ENCODE measurements at places on chromosomes 5 and 9.

DNA sequence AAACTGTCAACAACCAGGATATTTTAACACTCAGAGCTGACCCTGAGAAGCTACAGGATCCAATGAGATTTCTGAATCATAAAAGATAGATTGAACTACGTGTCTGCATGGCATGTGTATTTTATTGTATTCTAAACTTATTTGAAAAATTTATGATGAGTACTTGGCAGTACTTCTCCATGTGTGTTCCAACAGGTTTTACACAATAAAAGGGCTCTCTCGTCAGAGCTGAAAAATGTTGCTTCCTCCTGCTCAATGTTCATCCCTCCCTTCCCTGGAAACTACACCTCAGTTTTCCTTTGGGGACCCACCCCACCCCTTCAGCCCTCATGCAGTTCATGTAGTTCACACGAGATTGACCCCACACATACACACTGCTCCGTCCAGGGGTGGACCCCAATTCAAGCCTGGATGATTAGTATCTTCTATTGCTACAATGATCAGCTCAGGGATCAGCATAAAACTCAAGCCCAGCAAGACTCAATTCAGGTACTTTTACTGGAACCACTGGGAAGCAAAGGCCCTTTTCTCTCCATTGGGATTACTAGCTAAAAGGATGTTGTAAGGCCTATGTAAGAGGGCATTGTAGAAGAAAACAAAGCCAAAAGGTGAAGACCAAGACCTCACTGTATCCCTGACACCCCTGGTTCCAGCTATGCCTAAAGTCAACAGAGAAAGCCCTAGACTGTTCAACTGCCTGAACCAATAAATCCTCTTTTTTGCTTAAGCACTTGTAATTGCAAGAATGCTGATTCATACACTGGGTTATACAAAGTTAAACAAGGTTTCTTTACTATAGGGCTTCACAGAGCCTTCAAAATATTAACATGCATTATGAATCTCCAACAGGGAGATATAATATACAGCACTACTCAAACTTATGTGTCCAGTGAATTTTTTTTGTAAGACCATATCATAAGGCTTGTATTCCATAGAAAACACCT, 112.6 kb downstream of the SAXO1 start:
- ATAC-seq: no peak

DNA sequence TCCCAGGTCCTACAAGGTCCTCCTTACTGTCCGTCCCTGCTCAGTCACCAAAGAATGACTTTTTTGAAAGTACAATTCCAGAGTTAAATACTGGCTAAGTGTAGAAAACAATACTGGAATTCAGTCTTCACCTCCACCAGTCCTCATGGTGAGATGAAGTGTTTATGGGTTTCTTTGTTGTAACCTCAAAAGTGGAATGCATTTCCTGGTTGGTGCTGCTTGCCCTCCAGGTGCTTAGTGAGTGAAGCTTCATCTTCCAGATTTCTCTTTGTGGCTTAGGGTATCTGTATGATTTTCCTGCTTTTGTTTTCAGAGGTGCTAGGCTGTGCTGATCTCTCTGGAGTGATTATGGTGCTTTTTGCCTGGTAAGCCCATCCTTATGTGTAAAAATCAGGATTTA, 49.4 kb upstream of the DHFR start:
- no peak for ATAC-seq

DNA sequence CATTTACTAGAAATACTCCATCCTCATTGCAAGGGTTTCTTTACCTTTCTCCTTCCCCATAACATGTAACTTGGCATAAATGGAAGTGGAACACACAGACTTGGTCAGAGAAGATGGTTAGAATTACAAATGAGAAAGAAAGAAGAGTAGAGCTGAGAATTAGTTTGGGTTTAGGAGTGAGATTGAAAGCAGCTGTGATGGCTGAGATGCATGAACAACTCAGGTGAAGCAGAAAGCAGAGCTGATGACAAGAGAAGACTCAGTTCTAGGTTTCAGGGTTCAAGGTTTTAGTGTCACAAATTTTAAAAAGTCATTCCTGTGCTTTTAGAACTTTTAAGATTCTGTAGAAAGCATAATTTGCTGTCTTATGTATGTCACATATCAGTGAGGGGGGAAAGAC, 54.0 kb downstream of the TMEM161B start:
- no peak for ATAC-seq

- ATAC-seq: peak; percentile 59
These were observed 5.9 kb downstream of the FKBP15 start for GRCh38 chr9:113215132-113215531.

DNA sequence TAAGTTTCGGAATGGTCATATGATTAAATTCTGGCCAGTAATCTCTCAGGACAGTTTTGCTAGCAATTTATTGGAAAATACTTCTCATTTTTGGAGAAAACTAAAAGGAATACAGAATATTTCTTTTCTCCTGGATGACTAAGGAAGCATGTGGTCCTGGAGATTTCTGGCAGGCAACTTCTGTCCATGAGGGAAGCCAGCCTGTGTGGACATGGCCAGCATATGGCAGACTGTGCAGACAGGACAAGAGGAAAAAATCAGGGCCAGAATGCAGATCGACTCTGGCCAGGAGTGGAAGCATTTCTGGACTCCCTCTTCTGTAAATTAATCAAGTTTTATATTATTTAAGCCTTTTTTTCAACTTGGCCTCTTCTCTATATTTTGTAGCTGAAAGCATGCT, 100.4 kb upstream of the CDH18 start:
- no peak for ATAC-seq

- ATAC-seq: no peak
These were observed 143.3 kb upstream of the SMARCA2 start for GRCh38 chr9:1871626-1872419.

DNA sequence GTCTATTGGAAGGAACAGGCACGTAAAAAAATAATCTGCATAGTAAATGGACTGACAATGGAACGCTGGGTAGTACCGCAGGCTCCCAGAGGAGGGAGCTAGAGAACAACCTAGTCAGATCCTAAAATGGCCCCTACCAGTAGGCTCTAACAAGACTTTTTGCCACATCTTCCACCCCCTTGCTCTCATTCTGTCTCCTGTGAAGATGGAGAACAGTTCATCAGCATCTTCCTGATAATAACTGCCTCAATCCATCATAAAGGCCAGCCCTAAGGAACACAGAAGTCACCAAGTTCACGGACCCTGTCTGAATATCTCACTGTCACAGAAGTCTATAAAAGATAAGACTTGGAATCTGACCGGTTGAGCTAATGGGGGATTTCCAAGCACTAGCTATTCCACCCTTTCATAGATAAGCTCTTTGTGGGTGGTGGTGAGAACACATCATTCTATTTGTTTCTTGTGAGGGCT, 133.4 kb downstream of the SLC1A3 start:
- peak; percentile 49 for ATAC-seq

- peak; percentile 25 for ATAC-seq
These were observed 258.3 kb downstream of the CWC27 start for GRCh38 chr5:65026816-65027548.

DNA sequence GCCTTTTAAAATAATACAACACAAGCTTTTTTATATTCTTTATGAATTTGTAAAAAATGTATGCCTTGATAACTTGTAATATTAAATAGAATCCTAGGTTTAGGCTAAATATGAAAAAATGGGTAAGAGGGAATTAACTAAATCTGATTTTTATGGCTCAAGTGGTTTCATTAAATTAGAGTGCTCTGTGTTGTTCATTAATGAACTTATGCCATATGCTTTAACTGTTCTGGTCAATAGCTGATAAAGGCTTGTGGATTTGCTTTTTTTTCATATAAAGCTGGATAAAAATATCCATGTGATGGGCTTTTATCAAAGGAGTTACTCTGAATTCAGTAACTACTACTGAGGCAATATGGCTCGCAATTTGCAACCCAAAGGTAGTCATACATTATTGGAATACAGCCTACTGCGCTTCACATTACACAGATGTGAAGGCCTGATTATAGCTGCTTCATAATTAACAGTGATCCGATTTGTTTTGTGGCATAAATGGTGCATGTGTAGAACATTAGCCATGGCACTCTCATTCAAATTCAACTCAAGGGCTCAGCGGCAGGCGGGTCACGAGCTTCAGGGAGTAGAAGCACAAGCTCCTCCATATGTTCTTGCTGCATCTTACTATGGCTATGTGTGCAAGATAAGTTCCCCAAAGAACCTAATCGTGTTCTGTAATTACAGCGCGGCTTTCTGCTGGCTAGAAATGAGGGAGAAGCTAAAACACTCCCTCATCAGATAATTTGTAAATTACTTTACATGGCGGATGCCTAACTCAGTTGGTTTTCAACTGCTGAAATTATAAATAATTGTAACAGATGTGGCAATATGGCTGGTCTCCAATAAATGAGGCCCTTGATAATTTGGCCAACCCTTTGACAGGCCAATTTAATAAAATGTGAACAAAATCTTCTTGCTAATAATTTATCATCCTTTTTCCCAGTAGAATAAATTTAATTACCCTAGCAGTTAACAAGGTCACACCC, 188.3 kb downstream of the CNTLN start:
- ATAC-seq: no peak

DNA sequence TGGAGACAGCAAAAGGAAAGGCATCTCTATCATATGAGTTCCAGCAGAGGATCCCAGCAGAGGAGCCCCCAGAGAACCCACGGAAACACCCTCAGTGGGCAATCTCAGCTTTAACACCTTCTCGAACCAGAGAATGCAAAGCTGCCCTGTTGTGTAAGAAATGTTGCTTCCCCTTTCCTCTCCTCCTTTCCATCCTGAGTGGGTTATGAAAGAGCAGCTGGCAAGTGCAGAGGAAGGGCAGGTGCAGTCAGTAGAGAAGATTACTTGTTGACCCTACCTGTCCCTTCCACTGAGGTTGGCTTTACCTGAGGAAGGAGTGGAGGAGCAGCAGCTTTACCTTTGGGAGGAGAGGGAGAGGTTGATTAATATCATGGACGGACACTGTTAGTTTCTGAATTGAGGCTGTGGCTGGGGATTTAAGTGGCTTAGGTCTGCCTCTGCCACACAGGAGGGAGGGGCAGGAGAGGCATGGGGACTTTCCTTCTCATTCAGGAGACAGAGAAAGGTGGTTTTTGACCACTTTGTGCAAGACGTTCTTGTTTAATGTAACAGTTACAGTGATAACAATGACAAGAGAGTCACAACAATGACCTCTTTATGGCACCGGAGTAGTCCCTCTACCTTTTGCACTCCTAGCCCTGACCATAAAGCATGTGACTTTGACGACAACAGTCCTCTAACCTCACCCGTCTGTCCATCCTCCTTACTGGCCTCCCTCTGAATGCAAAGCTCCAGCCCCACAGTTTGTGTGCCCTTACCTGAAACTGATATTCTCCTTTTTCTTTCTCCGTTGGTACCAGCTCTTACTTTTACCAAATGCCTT, 254.8 kb downstream of the NSG2 start:
- ATAC-seq: no peak

- ATAC-seq: no peak
These were observed 73.5 kb downstream of the TRIM32 start for GRCh38 chr9:116760636-116761035.

DNA sequence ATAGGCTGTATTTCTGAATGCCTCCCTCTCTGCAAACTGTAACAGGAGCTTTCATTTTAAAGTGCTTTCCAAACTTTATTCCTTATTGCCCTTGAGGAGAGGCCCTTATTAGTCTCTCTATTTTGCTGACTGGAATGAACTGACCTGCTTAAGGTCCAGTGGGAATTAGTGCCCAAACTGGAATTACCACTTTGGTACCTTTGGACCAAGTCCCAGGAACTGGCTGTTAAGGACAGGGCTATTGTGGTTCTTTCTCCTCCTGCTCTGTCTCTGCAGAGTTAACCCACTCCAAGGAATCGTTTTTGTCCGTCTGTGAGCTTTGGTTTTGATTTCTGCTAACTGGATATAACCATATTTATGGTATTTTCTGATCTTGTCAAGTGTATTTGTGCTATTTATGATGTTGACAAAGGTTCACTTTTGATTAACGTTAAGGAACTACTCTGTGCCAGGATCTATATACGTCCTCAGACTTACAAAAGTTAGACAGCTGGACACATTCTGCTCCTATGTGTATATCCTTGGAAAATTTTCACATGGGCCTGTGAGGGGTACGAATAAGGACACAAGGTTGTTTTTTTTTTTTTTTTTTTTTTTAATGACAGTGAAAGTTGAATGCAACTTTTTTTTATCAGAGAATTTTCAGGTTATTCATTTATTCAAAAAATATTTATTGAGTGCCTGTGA, 189.1 kb upstream of the ANKRD55 start:
- ATAC-seq: no peak

DNA sequence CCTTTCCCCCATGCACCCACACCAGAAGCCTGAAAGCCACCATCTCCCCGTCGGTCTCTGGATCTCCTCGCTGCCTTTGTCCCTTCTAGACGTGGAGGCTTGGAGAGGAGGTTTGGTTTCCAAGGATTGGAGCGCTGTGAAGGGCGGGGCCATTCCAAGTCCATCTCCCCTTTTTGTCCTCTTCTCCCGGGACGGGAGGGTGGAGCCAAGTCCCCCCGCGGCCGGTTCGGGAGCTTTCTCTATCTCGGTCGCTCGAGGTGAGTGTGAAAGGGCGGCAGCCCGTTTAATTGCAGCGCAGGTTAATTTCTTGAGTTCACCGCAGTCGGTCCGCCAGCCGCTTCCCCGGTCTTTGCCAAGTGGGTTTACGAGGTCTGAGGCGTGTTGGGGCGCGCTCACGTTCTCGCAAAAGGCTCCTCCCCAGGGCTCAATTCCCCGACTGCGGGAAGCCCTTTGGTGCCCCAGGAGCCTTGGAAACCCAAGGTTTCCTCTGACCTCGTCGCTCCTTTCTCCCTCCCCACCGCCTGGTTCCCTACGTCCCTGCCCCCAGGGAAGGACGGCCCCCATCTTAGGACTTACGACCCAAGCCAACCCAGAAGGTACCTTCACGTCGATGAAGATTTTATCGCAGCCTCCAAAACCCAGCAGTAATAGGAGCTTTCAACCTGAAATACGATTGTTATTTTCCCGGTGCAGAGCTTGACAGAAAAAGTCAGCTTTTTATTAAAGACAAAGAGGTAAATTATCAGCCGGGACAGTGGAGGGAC, 2.8 kb upstream of the ZNF462 start:
- no peak for ATAC-seq

- no peak for ATAC-seq
These were observed 15.7 kb upstream of the FBN2 start for GRCh38 chr5:128553747-128554146.

- ATAC-seq: no peak
These were observed 1273.0 kb downstream of the EFNA5 start for GRCh38 chr5:106397700-106398099.

GRCh38 chr9:117030254-117030768, 343.2 kb downstream of the TRIM32 start:
- no peak for ATAC-seq

- ATAC-seq: no peak
These were observed 10.5 kb upstream of the TMEM252 start for GRCh38 chr9:68551191-68551590.

Measured in activated CD4-positive, CD25-positive, alpha-beta regulatory T cell treated with anti-CD3 and anti-CD28 coated beads, Interleukin-2, amount 50 U/mL, for 24 hours (primary cell).